ENCODE measurements at places on chromosomes 7 and 10. TPM values are rescaled to one million over a fixed set of nuclear protein-coding genes. Genes with fewer than 3 reads are reported as not detected.
A peak's percentile ranks its signal among the peaks of the same experiment; 100 is the strongest.

- DNase-seq = no peak
Observed at GRCh38 chr7:132751244-132751647, 175.0 kb upstream of the PLXNA4 start.

DNA sequence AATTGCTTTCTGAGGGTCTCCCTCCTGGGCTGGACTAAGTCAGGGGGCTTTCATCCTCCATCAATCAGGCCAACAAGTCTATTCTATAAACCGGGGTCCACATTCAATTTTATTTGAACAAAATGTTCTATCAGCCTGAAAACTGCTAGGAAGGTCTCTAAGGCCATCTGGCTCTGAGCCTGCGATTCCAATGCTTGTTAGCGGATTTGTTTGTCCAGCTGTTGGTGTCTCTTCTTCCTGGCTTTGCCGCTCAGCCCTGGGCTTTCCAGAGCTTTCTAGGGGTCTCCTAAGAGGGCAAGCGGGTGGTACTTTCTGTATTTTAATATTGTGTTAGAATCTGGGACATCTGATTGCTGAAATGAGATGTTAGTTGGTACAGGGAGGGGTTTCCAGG is 136.7 kb downstream of the VIPR2 start:
- no peak for DNase-seq

GRCh38 chr7:156898938-156899337 is 6.0 kb upstream of the LMBR1 start:
- DNase-seq = no peak

DNA sequence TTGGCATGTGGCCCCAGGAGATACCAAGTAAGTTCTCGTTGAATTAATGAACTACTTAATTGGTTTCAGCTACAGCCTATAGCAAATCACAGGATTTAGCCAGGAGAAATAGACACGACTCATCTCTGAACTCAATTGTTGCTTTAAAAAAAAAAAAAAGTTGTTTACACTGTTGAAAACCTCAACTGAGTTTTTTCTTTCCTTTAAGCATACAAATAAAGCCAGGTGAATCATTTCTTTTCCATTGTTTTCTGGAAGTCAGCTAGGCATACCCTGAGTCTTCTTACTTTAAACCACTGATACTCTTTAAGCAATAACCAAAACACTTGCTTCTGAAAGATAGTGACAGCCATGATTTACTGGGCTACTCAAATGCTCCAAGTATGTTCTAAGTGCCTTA is 755 bp downstream of the FRMPD2 start:
- DNase-seq = no peak

GRCh38 chr7:51233374-51233773 is 83.2 kb downstream of the COBL start:
- no peak for DNase-seq

- peak; percentile 24 for DNase-seq
Observed at GRCh38 chr10:81866753-81867152, 8.2 kb upstream of the NRG3 start.

DNA sequence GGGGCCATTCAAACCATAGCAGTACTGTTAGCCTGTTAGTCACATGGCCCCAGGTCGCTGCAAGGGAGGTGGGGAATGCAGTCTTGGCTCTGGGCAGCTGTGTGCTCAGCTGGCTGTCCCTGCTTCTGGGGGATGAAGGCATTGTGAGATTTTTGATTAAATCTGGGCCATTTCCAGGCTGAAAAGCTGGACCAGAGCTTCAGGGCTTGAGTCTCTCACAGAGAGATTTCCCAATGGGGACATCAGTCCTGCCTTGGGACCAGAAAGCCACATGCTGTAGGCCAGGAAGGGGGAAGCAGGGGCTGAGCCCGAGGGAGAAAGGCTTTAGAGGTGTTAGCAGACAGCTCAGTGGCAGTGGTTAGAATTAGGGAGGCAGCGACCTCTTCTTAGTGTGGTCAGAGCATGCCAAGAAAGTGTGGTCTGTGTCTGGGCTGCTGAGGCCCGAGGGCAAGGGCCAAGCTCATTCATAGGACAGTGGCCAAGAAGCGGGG is 33.6 kb downstream of the PALD1 start:
- no peak for DNase-seq

- DNase-seq = no peak
Observed at GRCh38 chr10:84412482-84412881, 84.1 kb downstream of the CCSER2 start.

- DNase-seq = no peak
Observed at GRCh38 chr7:114539575-114539974, 125.0 kb downstream of the FOXP2 start.

DNA sequence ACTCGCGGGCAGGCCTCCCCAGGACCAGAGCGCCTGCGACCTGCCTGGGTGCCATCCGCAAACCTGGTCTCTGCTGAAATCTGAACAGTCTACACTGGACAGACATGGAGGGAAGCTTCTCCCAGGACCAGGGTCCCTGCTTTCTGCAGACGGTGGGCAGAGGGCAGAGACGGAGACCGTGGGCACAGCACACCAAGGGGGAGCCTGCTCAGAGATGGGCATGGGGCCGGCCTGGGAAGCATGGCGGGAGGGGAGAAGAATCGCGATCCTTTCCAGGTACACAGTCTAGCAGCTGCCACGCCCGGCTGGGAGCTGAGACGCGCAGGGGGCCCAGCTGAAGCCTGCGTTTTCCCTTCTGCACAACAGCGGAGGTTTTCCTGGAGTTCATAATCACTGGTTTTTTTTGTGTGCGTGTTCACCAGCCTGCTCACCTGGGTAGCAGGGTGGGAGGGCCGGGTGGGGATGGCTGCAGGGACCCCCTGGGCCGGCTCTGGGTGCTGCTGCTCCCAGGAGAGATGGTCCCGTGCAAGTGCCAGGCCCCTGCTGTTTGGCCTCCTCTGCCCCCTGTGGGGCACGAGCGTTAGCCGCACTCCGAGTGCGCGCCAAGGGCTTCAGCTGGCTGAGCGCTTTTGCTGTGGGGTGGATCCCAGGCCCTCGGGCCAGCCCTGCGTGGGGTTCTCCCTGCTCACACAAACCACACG is 448.8 kb downstream of the DNAJB6 start:
- DNase-seq = no peak

DNA sequence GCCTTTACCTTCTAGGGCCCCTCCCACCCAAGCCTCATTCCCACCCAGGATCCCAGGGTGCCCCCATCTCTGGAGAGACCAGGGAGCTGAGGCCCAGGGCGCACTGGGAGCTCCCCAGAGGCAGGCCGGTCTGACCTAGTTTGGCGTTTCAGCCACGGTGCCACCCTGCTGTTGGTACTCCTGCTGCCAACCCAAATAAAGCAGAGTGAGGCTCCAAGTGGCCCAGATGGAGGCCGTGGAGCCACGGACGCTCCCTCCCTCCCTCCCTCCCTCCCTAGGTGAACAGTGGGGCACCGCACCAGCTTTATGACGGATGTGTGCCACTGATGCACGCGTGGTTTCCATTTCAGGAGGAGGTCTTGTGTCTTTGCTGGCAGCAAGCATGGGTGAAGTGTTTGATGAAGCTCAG is 1.8 kb downstream of the INPP5A start:
- no peak for DNase-seq

DNA sequence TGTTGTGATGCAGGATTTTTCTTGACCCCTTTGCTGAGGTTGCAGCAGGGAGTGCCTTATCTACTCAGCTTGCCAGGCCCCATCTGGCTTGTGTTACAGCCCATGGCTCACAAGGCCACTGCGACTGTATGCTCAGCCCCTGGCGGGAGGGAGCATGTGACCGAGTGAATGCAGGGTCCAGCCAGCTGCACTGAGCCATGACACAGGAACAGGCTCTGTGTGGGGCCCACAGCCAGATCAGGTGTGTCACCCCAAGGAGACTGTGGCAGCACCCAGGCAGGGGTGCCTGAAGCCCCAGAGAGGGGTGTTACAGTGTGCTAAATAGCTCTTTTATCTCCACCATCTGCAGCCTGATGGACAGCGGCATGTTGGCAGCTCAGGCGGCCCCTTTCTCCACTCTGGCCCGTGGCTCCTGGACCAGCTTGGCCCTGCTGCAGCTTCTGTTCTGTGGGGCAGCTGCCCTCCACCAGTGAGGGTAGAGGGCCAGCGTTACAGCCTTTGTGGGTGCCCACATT is 2.6 kb upstream of the PCBD1 start:
- peak; percentile 60 for DNase-seq

DNA sequence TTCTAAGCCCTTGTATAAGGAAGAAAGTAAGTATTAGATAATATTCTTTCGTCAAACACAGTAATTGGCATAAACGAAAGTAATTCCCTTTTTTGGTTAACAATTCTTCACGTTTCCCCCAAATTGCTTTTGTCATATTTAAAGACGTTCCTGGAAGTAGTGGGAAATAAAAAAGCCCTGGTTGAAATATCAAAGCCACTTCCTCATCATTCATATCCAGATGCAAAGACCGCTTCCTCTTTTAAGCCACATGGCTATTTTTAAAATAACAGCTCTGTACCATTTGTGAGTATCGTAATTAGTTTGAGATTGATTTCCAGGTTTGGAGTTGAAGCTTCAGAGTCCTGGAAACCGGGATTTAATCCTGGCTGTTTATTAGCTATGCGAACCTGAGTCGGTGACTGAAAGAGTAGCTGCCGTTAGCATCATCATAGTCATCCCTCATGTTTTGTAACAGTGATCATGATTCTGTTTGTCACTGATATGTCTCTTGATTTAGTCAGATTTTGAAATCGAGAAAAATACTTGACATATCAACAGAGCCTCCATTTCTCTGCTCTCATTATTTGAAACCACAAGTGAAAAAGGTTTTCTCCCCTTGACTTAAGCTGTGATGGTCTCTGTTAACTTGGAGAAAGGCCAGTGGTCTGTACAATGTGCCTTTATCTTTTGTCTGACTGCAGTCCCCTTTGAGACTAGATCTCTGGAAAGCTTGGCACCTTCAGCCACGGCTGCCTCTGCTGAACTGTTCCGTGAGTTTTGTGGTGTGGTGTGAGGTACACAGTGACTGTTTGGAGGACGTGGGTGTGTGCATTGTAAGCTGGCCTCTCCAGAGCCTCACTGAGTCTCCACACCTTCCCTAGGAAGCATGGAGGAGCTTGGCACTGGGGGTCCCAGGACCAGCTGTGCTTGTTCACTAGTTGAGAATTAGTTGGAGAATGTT is 18.1 kb downstream of the OPTN start:
- no peak for DNase-seq

GRCh38 chr10:33334805-33335550 is 511 bp upstream of the NRP1 start:
- peak; percentile 89 for DNase-seq

- DNase-seq = no peak
Observed at GRCh38 chr7:44188480-44189225, 586 bp downstream of the GCK start.

DNA sequence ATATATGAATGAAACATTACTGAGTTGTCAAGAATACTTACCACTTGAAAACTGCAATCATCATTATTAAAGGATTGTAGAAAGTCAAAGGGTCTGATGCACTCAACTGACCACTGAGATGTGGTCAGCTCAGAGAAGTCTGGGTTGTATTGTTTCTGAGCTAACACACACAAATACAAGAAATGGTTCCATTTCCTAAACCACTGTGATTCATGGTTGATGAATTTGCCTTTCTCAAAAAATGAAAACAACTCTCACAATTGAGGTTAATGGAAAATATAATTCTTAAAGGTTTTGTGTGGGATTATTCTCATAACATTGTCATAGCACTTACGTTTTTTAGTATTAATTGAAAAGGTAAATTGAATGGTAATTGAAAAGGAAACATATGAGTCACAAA is 45.6 kb upstream of the TAS2R16 start:
- no peak for DNase-seq

DNA sequence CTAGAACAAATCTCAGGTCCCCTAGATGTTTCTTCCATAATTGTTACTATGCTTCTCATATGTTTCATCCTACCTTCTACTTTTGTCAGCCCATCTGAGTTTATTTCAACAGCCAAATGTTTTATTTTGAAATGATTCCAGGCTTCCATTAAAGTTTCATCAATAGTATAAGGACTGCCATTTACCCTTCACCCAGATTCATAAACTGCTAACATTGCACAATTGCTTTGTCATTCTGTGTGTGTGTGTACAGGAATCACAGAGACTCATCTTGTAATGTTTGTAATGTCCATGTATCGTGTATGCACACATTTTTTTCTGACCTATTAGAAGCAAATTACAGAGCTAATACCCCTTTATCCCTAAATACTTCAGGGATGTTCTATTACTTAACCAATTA is 25.5 kb downstream of the MMRN2 start:
- no peak for DNase-seq

DNA sequence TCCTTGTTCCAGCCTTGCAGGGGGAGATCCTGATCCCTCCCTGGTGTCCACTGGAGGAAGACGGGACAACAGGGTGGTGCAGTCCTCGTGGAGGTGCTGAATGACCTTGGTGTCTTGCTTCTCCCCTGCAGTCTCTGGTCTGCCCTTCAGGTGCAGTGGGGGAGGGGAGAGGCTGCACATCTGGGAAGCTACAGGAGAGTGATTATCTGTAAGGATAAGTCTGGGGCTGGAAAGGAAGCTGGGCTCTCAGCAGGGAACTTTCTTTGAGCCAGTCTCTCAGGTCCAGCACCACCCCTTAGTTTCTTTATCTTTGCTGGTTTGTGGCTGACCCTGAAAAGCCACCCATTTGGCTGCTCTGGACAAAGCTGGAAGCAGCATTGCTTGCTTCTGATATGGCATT is 275.6 kb downstream of the CCSER2 start:
- DNase-seq = no peak

Gene ANKRD1
- 1.5 TPM for polyA plus RNA-seq

- DNase-seq = no peak
Observed at GRCh38 chr7:16644157-16644556, 1.4 kb downstream of the ANKMY2 start.

Gene PTEN
- polyA plus RNA-seq = 61.3 TPM

DNA sequence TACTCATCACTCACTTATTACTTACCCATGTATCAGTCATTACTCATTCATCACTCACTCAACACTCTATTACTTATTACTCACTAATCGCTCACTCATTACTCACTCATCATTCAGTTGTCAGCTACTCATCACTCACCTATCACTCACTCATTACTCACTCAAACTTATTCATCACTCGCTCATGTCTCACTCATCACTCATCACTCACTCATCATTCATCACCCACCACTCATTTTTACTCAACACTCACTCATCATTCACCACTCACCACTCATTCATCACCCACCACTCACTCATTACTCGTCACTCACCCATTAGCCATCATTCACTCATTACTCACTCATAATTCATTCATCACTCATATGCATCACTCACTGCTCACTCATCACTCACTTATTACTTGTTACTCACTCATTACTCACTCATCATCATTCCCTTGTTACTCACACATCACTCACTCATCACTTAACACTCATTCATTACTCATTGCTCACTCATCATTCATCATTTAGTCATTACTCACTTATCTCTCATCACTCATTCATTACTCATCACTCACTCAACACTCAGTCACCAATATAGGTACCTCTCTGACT is 237.9 kb downstream of the ADARB2 start:
- no peak for DNase-seq

All from renal pelvis (tissue), 12 donors.